ENCODE measurements at places on chromosomes 3 and 15. TPM values are rescaled to one million over a fixed set of nuclear protein-coding genes. Genes with fewer than 3 reads are reported as not detected.
A peak's percentile ranks its signal among the peaks of the same experiment; 100 is the strongest.

- no peak for ATAC-seq
These were observed 155.0 kb downstream of the RSRC1 start for GRCh38 chr3:158264894-158265293.

The RSRC1 gene
- total RNA-seq, result 39.7 TPM

The CCR3 gene
- not detected for total RNA-seq

The SMAD3 gene
- 19.1 TPM for total RNA-seq

The INSYN1 gene
- 1.1 TPM for total RNA-seq

The NR1I2 gene
- total RNA-seq, result not detected

- peak; percentile 93 for ATAC-seq
These were observed 757 bp downstream of the AVEN start for GRCh38 chr15:34038023-34038870.

GRCh38 chr15:96053031-96053780 is 277.3 kb upstream of the NR2F2 start:
- ATAC-seq, result peak; percentile 70

GRCh38 chr15:38685686-38686339 is 121.2 kb upstream of the RASGRP1 start:
- no peak for ATAC-seq

DNA sequence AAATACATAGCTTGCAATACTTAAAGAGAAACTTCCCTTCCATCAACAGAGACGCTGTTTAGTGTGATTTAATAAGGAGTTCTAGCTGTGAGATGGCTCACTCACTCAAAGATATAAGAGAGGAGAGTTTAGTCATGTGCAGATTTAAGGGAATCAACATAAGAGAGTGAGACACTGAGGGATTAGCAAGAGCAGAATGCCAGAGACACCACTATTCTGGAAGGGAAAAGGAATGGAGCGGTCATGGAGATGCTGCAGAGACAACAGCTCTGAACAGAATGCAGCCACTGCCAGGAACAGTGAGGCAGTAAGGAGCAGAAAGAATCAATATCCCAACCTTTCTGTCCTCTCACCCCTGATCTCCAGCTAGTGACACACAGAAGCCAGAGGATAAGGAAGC is 248.8 kb downstream of the MBNL1 start:
- peak; percentile 48 for ATAC-seq

The ZBED2 gene
- 0.22 TPM for total RNA-seq

DNA sequence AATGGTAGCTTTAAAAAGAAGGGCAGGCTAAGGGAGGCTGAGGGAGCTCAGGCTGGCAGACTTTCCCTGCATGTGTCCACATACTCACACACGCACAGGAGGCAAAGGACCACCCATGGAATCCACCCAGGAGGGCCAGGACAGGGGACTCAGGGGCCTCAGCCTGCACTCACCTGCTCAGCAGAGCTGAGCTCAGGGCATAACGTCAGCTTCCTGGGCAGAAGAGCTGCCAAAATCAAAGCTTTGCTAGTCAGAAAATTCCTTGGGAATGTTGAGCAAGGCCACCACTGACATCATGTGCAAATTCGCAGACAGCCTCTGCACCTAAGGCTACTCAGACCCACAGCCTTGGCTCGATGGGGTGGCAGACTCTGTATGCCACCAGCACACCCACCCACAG is 16.4 kb upstream of the ALAS1 start:
- no peak for ATAC-seq

GRCh38 chr3:134795746-134796280 is 753 bp downstream of the EPHB1 start:
- peak; percentile 17 for ATAC-seq

DNA sequence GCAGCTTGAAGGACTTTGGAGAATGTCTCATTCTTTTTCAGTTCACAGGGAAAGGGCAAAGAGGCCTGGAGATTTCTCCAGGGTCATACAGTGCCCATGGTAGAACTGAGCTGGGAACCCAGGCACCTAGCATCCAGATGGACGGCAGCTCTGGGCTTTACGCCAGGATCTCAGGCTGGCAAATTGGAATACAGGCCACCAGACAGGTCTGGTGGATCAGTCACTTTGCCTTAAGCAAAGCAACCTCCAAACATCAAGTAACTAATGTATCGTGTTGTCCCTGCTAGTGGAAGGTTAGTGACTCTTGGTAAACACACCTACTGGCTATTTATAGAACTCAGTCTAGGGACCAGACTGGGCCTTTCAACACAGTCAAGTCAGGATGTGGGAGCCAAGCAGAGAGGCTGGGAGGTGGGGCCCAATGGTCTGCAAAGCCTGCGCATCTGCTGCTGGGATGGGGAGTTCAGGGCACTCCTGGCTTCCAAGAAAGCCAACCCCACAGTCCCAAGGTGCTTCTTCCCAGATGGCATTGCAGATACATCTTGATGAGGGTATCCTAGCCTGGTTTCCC is 30.2 kb downstream of the RPLP1 start:
- no peak for ATAC-seq

GRCh38 chr3:67109651-67110204 is 111.6 kb downstream of the KBTBD8 start:
- peak; percentile 34 for ATAC-seq

DNA sequence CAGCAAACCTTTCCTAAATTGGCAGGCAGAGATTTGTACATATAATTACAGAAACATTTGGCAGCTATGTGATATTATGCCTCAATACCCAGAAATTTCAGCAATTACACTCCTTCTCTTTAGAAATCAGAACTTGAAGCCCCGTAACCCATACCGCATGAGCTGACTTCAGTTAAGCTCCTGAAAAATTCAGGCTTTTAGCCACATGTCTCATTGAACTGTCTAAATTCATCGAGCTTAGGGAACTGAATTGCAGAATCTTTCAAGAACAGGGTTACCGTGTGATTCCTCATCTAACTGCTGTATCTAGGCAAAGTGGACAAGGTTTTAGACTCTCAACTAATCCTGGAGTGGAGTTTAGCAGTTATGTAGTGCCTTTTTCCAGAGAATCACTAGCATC is 333.0 kb downstream of the EPHA3 start:
- ATAC-seq, result no peak

DNA sequence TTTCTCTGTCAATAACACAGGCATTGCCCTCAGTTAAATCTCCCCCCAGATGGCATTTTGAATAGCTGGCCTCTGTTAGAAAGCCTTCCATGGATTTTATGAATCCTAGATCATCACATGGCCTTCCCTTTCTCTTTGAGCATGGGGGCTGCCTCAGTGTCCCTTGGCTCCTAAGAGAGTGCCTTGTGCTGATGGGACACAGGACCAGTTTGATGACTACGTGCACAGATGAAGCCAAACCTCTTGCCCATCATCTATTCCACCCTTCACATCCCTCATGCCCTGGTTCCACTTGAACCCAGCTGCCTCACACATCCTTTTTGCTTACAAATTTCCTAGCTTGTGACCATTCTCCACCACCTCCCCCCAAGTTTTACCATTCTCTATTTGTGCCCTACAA is 12.9 kb downstream of the TGFBR2 start:
- ATAC-seq, result no peak

GRCh38 chr15:82536409-82537350 is 3.6 kb downstream of the RPS17 start:
- ATAC-seq, result no peak

GRCh38 chr3:119530456-119530855 is 29.0 kb downstream of the CD80 start:
- ATAC-seq, result no peak
